ENCODE measurements at places on chromosomes 1 and 21. TPM values are rescaled to one million over a fixed set of nuclear protein-coding genes. Genes with fewer than 3 reads are reported as not detected.
A peak's percentile ranks its signal among the peaks of the same experiment; 100 is the strongest.

TNFSF4 gene
- total RNA-seq: 3.3 TPM

CD1E gene
- not detected for total RNA-seq

SLC6A17 gene
- 3.6 TPM for total RNA-seq

RTCA gene
- 73.9 TPM for total RNA-seq

LCE2C gene
- not detected for total RNA-seq

ERMAP gene
- 9.2 TPM for total RNA-seq

PCAT6 gene
- 5.4 TPM for total RNA-seq

GLMN gene
- total RNA-seq: 13.3 TPM

CENPF gene
- total RNA-seq: 22.9 TPM

FAM229A gene
- 3.5 TPM for total RNA-seq

TFF2 gene
- not detected for total RNA-seq

PTPRU gene
- 36.6 TPM for total RNA-seq

ELF3 gene
- 2.9 TPM for total RNA-seq

NCMAP gene
- not detected for total RNA-seq

CDA gene
- total RNA-seq: not detected

EPS8L3 gene
- total RNA-seq: not detected

DNA sequence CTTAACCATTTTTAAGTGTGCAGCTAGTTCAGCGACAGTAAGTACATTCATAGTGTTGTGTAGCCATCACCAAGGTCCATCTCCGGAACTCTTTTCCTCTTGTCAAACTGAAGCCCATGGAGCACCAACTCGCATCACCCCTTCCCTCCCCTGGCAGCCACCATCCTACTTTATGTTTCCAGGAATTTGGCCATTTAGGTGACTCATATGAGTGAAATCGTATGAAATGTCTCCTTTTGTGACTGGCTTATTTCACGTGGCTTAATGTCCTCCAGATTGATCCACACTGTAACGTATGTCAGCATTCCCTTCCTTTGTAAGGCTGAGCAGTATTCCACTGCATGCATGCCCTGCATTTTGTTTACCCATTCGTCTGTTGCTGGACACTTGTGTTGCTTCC is 2.5 kb downstream of the COL6A2 start:
- peak; percentile 69 for DNase-seq

DNA sequence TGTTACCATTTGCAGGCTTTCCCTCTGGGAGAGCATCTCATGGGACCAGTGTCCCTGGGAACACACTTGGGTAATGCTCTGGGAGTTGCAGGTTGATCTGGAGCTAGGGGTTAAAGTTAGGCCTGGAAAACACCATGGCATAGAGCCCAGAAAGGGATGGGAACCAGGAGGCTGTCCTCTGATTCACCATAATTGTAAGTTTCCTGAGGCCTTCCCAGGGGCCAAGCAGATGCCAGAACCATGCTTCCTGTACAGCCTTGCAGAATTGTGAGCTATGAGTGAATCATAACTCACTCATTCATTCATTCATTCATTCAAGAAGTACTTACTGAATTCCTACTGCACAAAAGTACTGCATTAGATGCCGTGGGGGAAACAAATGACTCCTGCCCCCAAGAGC is 50.0 kb downstream of the LACTBL1 start:
- DNase-seq: no peak

GRCh38 chr1:218226005-218226404 is 59.1 kb upstream of the RRP15 start:
- DNase-seq: no peak

DNA sequence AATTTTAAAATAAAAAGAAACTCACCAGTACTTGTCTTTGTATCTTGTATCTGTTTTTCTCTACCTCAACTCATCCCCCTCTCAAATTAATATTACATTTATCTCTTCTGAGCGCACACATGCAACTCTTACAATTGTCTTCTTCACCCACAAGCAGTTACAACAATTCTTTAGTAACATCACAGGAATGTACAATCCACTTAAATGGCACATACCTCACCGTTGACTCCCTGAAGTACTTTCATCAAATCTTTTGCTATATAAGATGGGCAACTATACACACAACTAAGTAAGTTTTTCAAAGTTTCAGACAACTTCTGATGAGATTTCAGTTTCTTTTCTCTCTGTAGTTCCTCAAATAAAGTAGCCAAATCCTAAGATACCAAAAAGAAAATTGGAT is 28.3 kb downstream of the HEATR1 start:
- peak; percentile 55 for DNase-seq

DNA sequence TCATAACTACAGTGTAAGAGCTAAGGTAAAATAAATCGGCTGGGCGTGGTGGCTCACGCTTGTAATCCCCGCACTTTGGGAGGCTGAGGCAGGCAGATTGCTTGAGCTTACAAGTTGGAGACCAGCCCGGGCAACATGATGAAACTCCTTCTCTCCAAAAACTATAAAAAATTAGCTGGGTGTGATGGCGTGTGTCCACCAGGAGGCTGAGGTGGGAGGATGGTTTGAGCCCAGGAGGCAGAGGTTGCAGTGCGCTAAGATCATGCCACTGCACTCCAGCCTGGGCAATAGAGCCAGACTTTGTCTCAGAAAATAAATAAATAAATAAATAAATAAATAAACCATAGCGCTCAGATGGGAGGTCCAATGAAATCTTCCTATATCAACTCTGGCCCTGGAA is 16.7 kb upstream of the FAM110D start:
- DNase-seq: no peak

GRCh38 chr1:203100516-203100869 is 14.7 kb upstream of the MYOG start:
- no peak for DNase-seq

DNA sequence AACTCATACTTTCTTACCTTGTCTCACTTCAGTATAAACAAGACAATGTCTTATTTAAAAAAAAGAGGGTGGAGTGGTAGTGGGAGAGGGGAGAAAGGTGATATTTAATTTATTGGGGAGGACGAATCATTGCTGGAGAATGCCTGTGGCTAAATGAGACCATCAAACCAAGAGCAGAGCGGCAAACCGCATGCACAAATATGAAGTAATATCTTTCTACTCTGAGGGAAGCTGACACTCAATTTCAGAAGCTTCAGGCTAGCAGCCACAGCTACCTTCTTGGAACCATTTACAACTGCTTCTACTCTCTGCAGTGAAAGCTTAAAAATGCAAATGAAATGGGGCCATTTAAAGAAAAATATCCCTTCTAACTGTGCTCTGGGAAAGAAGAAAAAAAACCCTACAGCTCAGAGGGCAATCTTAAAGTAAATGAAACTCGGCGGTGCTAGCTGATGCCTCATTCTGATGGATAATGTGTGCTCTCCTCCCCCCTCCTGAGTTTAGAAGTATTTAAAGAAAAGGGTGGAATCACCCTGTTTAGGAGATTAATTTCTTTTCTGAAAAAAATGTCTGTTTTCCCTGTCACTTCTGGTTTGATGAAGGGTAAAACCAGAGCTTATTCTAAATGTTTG is 178.2 kb upstream of the CAMK1G start:
- peak; percentile 86 for DNase-seq

- peak; percentile 44 for DNase-seq
Observed at GRCh38 chr21:16280686-16281091, 550.9 kb downstream of the USP25 start.

DNA sequence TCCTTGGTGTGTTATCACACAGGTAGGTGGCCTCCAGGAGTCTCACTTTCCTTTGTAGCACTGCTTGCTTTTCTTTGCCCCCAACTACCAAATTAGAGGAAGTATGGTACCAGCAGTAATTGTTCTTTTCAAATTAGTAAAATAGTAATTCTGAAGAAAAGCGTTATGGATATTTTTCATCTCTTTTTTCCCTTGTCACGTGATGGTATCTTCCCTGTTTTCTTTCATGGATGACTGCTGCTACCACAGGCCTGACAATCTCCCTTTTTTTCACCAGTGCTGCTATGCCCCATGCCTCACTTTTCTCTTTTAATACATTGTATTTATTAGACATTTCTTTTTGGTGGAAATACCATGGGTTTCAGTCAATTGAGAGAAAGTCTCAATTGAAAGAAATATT is 3.3 kb downstream of the ZBTB37 start:
- DNase-seq: no peak

DNA sequence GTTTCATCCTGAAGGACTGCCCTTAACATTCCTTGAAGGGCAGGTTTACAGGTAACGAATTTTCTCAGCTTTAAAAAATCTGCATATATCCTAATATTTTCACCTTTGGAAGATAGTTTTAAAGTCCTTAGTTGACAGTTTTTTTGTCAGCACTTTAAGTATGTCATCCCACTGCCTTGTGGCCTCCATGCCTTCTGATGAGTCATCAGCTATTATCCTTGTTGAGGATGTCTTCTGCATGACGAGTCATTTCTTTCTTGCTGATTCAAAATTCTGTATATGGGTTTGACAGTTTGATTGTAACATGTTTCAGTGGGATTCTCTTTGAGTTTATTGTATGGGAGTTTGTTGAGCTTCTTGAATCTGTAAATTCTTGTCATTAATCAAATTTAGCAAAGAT is 500.6 kb downstream of the DISC1 start:
- DNase-seq: peak; percentile 83

GRCh38 chr1:156805766-156806511 is 10.7 kb downstream of the SH2D2A start:
- peak; percentile 92 for DNase-seq

GRCh38 chr1:25713961-25714360 is 86.0 kb upstream of the SELENON start:
- no peak for DNase-seq

- peak; percentile 90 for DNase-seq
Observed at GRCh38 chr1:59061876-59062275, 235.0 kb upstream of the FGGY start.

DNA sequence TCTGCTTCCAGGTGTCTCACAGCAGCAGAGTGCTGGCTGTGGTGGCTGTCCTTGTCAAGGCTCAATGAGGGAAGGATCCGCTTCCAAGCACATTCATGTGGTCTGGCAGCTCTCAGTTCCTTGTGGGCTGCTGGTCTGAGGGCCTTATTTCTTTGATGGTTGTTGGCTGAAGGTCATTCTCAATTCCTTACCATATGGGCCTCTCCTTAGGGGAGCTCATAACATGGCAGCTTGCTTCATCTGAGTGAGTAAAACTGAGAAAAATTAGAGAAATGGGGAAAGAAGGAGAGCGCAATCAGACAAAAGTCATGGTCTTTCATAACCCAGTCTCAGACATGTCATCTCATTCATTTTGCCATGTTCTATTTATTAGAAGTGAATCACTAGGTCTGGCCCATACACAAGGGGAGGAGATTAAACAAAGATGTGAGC is 81.7 kb upstream of the TSPAN2 start:
- DNase-seq: peak; percentile 75

DNA sequence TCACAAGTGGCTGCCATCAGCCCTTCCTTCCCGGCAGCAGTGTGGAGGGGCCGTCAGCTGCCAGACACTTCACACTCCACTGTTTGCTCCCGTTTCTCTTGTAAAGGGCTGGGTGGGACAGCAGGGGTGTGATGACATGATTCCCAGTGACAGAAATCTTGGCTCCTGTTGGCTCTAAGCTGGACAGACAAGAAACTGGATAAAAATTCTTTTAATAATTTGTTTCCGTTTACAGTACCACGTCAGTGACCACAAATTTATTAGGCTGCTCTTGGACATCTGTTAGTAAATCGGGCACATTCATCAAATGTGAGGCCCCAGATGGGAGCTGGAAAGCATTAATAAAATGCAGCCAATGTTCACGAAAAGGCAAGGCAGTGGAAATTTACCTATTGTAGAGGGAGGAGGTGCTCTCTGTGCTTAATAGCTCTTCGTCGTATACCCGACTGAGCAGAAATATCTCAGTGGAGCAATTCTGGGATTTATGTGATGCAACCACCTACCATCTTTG is 353.7 kb upstream of the GREM2 start:
- DNase-seq: no peak

- no peak for DNase-seq
Observed at GRCh38 chr1:175919001-175919400, 175.6 kb upstream of the TNR start.

DNA sequence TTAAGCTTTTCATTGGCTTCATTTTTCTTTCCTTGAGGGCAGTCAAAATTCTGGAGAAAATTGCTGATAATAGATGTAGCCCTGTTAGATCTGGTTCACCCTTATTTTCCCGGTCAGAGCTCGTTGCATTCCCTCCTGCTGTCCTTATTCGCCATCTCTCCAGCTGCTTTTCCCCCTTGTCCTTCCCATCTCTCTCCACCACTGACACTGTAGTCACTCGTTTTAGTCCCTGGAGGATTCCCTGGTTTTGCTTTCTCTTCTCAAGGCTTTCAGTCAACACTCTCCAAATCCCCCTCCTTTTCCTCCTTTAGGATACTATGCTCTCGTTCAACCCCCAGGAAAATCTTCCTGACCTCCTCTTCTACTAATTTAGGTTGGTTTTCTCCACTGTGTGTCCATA is 83.1 kb downstream of the C21orf91 start:
- DNase-seq: no peak

- no peak for DNase-seq
Observed at GRCh38 chr1:94532077-94532476, 9.5 kb downstream of the F3 start.

- no peak for DNase-seq
Observed at GRCh38 chr1:200353232-200353631, 56.6 kb downstream of the ZNF281 start.

DNA sequence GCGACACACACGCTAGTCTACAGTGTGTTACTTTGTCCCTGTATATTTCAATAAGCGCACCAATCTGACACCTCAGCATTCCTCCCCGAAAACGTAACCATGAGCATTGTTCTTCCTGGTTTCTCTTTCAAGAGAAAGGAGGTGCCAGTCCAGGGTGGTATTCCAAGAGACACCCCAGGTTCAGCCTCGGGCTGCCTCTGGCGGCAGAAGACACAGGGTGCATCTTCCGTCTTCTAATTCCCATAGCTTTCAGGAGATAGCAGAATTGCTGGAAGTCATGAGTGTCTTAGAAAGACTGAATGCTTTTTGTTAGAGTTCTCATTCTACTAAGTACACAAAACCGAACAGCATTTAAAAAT is 15.9 kb upstream of the RGS8 start:
- DNase-seq: no peak

DNA sequence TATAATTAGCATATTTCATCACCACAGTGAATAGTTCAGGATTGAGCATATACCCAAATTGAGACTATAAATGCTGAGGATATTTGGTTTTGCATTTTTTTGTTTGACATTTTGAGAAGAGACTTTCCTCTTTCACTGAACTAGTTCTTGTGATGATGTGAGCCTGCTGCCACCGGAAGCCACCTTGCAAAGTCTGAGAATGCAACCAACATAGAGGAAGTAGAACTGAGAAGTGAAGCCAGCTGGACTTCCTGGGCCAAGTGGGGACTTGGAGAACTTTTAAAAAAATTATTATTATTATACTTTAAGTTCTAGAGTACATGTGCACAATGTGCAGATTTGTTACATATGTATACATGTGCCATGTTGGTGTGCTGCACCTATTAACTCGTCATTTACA is 102.3 kb downstream of the RPE65 start:
- no peak for DNase-seq

GRCh38 chr1:70554341-70554740 is 143.3 kb downstream of the CTH start:
- DNase-seq: no peak

DNA sequence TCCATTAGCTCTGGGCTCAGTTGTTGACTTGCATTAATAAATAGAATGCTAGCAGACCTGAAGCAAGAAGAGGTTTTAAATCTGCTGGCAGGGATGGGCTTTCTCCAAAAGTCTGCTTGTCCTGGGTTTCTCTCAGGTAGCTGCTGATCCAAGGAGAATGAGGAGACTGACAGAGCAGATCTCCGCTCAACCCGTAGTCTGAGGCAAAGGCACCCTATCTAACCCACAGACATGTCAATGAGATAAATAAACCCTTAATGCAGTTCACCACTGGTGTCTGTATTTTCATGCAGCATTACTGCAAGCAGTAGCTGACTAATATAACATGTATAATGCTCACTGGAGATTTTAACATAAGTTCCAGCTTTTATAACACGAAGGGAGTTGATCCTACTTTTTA is 44.1 kb upstream of the RGS21 start:
- no peak for DNase-seq
